ENCODE measurements at places on chromosomes 1 and 21.

GRCh38 chr21:37266515-37267221 is 466 bp downstream of the VPS26C start:
- peak; percentile 62 for DNase-seq

GRCh38 chr1:223622132-223622842 is 43.2 kb downstream of the CAPN8 start:
- no peak for DNase-seq

GRCh38 chr1:53376041-53376461 is 48.2 kb upstream of the LRP8 start:
- no peak for DNase-seq

DNA sequence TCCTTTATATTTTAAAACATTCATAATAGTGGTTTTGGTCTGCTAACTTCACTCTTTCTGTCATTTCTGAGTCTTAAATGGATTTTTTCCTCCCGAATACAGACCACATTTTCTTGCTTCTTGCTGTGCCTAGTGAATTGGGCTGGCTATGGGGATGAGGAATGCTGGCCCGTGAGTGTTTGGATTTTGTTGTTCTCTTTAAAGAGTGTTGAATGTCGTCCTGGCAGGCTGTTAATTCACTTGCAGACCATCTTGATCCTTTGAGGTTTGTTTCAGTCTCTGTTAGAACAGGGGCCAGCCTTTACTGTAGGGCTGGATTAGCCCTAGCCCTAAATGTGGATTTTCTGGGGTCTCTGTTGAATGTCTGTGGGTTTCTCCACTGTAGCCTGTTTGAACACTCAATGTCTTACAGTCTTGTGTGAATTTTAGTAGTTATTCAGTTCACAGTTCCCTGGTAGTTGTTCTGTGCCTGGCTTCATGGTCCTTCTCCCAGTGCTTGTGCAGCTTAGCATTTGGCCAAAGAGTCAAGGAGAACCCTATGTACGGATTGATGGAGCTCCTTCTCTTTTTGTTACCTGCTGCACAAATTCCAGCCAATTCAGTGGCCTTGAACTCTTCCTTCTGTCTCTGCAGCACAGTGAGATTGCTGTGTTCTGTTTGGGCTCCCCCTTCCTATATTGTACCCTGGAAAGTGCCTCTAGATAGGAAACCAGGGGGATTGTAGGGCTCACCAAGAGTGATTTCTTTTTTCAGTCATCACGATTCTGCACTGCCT is 95.7 kb downstream of the DYRK1A start:
- DNase-seq, result no peak

DNA sequence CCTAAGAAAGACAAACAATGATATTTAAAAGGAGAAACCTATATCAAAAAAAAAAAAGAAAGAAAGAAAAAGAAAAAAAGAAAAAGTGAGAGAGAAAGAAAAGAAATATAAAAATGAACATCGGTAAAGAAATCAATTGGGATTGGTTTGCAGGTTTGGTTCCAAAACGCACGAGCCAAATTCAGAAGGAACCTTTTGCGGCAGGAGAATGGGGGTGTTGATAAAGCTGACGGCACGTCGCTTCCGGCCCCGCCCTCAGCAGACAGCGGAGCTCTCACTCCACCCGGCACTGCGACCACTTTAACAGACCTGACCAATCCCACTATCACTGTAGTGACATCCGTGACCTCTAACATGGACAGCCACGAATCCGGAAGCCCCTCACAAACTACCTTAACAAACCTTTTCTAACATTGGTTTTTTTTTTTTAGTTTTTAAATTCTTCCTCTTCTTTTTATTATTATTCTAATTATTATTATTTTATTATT is 11.7 kb downstream of the LHX9 start:
- peak; percentile 75 for DNase-seq

- no peak for DNase-seq
These were observed 157.0 kb upstream of the COA6 start for GRCh38 chr1:234216116-234216703.

DNA sequence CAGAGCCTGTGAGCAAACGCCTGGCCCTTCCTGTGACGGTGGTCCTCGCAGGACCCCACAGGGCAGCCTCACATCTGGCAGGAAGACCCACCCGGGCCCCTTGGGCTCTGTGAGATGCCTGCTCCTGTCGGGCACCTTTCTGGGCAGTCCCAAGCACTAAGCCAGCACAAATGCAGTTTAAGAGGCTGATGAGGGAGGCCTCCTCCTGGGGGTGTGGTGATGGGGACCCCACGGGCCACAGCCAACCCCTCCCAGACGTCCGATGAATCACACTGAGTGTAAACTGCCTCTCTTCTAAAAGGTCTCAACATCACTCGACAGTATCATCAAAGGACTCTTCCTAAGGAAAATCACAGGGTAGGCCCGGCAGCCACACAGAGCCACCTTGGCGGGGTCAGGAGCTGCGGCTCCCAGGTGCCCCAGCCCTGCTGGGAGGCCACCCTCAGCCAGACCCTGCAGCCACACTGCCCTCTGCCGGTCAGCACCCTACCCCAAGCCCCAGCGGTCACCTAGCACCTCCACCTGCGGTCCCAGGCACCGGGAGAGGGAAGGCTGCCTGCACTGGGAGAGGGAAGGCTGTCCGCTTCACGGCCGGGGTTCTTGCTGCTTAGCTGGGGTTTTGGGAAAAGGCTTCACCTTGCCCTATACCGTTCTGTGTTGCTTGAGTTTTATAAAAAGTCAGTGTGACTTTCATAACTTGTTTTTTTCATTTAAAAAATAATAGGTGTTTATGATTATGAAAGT is 3.9 kb upstream of the PRKCZ start:
- no peak for DNase-seq

DNA sequence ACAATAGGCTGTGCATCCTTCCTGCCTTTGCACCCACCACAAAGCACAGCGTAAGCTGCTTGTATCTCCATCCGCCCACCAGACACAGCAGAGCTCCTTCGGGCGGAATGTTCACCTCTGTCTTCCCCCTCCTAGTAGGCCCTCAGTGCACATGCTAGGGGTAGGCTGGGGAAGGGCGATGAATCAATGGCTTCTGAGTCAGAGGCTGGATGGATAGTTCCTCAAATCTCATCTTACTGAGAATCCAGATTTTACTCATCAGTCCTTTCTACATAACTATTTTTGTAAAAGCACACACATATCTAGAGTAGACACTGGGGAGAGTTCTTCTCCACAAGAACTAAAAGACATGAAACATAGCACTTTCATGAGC is 73.8 kb downstream of the BCAR3 start:
- DNase-seq, result no peak

GRCh38 chr1:100164216-100164615 is 13.8 kb downstream of the LRRC39 start:
- no peak for DNase-seq

DNA sequence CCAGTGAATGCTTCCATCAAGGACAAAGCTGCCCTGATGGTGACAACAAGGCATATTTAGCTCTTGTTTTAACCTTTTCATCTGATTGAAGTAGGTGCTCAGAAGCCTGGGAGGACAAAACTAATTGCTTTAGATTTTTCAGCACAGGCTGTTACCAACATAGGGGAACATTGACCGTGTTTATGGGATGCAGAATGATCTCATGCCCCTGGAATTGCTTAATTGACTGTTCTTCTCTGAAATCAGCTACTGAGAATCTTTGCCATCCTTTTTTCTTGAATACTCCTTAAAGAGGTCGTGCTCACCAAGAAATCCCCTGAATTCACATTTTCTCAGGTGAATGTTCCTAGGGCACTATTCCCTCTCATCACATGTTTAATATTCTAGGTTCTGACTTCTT is 95.9 kb upstream of the CCDC190 start:
- DNase-seq, result no peak

- DNase-seq, result no peak
These were observed 25.3 kb downstream of the TRIM11 start for GRCh38 chr1:228381356-228381755.

- no peak for DNase-seq
These were observed 39.5 kb downstream of the LBR start for GRCh38 chr1:225388372-225388771.

DNA sequence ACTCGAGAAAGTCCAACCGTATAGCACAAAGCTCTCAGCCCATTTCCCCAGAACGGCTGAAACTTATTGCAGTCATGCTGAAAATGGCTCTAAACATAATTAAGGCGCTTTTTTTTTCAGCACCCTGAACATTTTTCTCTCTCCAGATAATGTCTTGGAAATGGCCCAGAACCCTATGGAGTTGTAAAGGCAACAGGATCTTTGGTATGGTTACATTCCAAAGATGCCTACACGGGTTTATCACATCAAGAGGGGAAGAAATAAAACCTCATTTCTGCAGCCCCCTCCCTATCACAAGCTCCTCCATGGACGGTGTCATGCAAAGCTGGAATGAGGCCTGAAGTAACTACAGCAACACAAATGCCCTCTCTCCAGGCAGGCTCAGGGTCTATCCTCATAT is 126.4 kb upstream of the GALNT2 start:
- no peak for DNase-seq

DNA sequence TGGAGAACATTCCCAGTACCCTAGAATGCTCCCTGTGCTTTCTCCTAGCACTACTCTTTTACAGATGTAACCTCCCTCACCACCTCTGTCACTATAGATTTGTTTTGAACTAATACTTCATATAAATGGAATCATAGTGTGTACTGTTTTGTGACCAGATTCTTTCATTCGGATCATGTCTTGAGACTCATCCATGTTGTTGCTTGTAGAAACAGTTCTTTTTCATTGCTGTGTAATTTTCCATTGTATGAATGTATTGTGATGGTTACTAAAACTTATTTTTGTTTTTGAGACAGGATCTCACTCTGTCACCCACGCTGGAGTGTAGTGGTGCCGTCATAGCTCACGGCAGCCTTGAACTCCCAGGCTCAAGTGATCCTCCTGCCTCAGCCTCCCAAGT is 2.7 kb downstream of the MAST2 start:
- DNase-seq, result no peak

DNA sequence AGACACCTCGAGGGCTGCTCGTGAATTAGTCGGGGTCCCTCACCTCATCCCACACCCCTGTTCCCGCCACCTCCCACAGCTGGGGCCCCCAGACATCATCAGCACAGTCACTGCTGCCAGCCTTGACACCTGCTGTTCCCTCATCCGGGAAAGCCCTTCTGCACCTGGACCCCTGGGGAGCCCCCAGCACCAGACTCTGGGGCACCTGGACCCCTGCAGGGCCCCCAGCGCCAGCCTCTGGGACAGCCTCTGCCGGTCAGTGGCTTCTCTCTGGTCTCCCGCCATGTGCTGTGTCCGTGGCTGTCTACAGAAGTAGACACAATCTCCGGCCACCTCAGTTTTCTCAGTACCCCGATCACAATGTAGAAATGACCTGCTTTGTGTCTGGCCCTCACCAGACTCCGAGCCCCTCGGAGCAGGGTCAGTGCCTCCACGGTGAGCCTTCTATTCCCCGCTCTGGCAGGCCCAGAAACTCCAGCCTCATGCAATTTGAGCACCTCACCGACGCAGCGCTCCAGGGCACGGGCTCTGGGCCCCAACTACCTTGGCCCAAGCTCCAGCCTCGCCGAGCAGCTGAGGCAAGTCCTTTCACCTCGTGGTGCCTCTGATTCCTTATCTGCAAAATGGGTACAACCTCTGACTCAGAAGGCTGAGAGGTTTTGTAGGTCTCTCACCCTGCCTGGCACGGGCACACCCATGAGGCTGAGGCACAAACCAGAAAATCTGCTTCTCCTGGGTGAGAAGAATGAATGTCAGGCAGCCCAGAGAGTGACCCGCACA is 84.7 kb downstream of the RIPK4 start:
- no peak for DNase-seq

GRCh38 chr1:30700528-30701257 is 22.7 kb downstream of the MATN1 start:
- no peak for DNase-seq

DNA sequence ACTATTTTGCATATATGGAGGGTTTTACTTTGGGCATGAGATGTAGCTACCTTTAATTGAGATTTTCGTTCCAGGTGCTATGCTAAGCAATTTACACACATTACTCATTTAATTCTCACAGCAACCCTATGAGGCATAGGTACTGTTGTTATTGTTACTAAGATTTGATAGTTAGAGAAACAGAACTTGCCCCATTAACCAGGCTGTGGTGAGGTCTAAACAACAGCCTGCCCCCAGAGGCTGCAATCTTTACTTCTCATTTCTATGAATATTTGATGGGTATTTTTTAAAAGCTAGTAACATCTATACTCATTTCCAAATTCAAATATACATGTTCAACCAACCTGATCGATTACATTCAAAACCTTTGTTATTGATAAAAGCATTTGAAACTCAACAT is 155.6 kb downstream of the GALNT2 start:
- DNase-seq, result no peak

DNA sequence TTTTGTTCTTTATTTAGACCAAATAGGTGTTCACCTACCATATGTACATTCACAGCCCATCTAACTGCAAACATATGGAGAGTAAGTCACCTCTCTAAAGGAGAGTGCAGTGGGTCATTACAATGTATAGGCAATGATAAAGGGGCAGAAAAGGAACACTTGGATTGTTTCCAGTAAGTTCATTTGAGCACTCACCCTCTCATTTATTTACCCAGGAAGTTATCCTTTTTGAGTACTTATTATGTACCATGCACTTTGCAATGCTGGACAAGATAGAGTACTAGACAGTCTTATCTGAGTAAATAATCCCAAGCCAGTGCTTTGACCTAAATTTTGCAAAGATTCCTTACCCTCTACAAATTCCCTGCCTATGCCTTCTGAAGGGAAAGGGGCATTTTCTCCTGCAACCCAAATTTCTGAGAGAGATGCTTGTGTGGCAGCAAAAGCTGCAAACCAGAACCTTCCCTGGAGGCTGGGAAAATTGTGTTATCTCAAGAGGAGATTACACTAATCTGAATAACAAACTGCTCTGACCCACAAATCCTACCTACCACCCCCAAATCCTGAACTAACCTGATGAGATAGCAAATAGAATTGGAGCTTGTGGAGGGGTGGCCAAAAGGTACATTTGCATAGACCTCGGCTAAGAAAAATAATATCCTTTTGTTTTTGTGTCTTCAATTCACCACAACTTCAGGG is 18.6 kb upstream of the RGS8 start:
- DNase-seq, result no peak

DNA sequence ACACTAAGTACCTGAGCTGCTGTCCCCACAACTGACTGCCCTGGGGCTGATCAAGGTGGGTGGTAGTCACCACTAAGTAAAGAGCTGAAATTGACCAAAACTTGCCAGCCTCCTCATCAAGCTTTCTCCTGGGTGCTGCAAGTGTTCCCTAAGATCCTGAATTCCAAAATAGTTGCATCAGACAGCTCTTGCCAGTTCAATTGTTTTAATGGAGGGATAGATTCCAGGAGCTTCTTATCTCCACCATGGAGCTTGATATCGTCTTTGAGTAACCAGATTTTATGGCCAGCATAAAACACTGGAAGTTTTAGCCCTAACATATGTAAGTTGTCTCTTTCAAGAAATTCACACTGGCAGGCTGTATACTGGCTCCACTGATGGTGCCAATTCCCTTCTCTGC is 90.3 kb downstream of the NID1 start:
- no peak for DNase-seq

DNA sequence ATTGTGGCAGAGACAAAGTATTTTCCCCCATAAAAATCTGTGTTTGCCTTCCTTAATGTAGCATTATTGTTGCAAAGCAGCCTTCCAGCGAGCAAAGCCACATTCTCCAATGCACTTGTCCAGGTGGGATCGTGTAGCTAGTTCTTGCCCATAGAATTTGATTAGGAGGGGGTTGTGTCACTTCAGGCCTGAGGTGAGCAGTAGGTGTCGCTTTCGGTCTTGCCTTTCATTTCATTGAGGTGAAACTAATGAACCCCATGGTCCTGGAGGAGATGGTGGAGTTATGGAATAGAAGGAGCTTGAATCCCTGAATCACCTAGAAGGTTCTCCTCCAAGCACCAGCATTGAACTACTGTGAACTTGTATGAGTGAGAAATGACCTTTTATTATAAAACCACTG is 318.9 kb upstream of the PBX1 start:
- no peak for DNase-seq
